ENCODE measurements at places on chromosomes 7 and 10.

GRCh38 chr7:118182593-118183427 lies 1.2 kb upstream of the LSM8 start:
- DNase-seq: no peak

GRCh38 chr7:88226886-88227516 lies 7.2 kb upstream of the SRI start:
- DNase-seq: no peak

GRCh38 chr7:74356589-74357315 lies 67.5 kb downstream of the CLIP2 start:
- no peak for DNase-seq

- no peak for DNase-seq
Measured at GRCh38 chr7:145143685-145144084, 307.8 kb upstream of the TPK1 start.

GRCh38 chr10:10482613-10483012 lies 535.1 kb upstream of the CELF2 start:
- DNase-seq: no peak

- no peak for DNase-seq
Measured at GRCh38 chr10:121662945-121663917, 65.0 kb upstream of the FGFR2 start.

- no peak for DNase-seq
Measured at GRCh38 chr7:114466917-114467316, 52.3 kb downstream of the FOXP2 start.

GRCh38 chr7:130201796-130202195 lies 3.4 kb downstream of the TMEM209 start:
- DNase-seq: no peak

DNA sequence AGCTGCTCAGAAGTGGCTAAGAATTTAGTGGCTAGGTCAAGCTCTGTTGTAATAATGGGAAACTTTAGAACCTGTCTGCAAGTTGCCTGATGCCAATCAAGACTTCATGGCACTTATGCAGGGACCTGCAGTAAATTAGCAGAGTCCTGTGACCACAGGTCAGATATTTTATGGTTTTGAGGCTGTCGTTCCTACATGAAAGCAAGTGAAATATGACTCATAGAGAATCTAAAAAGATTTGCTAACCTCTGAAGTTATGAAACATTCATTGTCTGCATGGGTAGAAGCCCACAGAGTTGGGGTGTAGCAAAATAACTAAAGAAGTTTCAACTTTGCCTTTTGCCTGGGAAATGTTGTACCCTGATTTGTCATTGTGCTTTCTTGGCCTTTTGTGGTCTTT lies 32.3 kb downstream of the SLC39A12 start:
- no peak for DNase-seq

DNA sequence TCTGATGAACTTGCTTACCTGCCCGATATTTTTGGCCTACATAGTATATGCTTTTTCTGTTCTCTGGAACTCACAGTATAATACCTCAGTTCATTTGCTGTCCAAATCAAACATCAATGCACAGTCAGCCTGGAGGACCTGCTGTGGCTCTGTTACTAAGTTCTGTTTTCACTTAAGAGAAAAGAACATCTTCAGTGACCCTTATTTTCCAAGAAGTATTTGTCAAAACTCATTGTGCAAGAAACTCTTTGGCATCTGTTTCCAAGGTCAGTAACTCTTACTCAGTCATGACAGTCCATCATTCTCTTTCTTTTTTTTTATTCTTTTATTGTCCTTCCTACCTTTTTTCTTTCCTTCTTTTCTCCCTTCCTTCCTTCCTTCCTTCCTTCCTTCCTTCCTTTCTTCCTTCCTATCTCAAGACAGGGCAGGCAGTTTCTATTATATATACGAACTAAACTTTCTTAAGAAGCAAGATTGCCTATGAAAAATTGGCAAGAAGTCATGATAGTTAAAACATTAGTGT lies 37.8 kb upstream of the SEM1 start:
- DNase-seq: peak; percentile 22

GRCh38 chr10:103776878-103777591 lies 78.3 kb downstream of the SH3PXD2A start:
- no peak for DNase-seq

- DNase-seq: no peak
Measured at GRCh38 chr7:106127984-106128780, 16.1 kb upstream of the SYPL1 start.

- DNase-seq: no peak
Measured at GRCh38 chr10:505419-505818, 184.0 kb downstream of the DIP2C start.

DNA sequence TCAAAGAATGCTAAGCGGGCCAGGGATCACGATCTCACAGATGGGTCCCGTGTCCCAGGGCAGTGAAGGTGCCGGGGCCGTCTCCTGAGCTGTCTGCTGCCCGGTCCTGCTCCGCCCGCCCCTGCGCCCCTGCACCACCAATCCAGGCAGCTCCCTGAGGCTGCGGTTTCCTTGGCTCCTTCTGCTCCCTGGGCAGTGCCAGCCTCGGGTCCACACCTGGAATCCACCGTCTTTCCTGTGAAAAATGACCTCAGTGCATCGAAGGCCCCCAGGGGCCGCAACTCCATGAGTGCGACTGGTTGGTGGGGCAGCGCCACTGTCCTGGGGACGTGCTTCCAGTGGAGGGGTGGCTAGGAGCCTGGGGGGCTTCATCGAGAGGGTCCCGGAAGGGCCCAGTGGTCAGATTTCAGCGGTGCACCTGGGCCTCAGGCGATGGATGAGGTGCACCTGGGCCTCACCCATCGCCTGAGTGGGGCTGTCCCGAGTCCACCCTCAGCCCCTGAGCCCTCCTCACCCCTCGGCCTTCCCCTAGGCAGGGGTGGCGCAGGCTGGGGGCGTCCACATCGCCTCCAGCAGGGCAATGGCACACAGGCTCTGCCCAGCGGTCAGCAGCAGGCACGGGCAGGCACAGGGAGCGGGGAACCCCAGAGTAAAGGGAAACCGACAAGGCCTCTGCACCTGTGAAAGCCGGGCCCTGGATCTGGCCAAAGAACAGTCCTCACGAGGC lies 27.2 kb downstream of the ADGRA1 start:
- no peak for DNase-seq

DNA sequence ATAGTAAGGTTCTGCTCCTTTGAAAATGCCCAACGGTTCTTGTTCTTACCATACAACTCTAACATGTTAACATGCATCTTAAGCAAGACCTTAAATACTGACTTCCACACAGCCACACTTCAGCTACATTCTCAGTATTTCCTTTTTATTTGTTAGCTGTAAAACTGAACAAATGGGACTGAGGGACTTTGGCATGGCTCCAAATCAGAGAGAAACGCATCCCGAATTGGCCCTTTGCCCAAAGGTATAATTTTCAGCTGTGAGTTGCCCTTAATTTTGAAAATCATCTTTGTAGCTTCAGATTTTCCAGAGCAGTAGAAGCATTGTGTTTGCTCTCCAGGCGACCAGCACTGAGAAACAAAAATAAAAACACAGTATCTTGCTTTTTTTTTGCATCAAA lies 56.4 kb downstream of the NEUROD6 start:
- no peak for DNase-seq
